ENCODE measurements at places on chromosomes 12 and 14.

DNA sequence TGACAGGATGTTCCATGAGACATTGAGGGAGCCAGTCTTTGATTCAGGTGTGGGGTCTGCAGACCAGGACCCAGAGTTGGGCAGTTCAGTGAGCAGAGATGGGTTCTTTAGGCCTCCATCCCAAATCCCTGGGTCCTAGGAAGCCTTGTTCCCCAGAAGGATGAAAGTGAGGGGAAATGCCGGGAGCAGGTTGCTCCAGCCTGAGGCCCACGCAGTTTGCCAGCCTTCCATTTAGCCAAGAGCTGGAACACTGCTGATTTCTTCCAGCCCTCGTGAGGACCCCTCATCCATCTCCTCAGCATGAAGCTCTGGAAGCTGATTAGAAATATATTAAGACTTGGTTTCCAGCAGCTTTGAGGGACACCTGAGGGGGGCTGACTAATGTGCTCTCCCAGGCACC lies 12.1 kb downstream of the C14orf132 start:
- DNase-seq: no peak

DNA sequence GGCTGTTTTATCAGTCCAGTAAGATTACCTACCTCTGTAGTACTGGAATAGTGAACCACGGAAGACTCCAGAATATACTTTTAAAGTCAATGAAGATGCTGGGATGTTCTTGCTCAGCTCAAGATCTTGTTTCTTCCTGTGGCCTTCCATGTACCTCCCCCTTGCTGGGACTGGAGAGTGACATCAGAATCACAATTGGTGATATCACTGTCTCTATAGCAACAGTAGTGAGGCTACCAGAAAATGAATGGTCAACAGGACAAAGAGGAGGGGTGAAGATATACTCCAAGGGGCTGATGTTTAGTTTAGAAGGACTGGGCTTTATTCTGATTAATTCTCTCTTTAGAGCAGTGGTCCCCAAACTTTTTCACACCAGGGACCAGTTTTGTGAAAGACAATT lies 3.8 kb downstream of the AKAP3 start:
- DNase-seq: no peak

DNA sequence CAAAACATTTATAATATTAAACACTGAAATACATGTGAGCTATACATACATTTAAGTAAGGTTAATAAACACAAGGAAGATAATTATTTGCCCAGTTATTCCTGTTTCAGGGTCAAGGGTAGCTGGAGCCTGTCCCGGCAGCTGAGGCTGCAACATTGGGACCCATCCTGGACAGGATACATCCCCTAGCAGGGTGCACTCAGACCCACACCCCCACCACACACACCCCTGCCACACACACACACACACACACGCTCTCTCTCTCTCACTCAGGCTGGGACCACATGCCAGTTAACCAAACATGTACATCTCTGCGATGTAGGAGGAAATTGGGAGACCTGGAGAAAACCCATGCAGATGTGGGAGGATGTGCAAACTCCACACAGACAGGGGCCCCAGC lies 112.6 kb upstream of the TMCC3 start:
- DNase-seq: no peak

DNA sequence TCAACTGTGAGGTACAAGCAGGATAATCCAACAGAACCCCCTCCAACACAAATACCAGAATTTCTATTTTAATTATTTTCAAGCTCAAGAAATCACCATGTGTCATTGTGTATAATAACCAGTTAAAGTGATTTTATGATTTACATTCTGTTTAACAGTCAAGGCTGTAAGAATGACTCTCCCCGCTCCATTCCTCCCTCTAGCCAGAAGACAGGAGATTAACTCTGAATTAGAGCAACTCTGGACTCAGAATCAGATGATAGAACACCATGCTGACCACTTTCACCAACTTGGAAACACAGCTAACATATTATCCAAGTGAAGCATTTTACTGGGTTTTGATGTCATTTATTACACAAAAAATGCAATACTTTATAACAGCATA lies 71.9 kb downstream of the ATP2B1 start:
- DNase-seq: no peak

DNA sequence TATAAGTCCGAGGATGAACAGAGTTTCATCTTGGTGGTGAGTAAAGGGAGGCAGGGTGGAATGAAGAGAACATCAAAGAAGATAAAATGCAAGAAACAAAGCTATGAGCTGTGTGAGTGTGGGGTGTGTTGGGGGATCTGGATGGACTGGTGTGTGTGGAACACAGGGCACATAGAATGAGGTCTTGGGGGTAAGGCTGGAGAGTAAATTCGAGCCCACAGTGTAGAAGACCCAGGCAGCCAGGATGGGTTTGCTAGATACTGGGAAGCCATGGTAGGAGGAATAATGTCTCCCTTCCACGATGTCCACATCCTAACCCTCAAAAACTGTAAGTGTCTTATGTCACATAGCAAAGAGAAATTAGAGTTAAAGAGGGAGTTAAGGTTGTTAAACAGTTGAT lies 6.8 kb downstream of the KCNMB4 start:
- DNase-seq: no peak

DNA sequence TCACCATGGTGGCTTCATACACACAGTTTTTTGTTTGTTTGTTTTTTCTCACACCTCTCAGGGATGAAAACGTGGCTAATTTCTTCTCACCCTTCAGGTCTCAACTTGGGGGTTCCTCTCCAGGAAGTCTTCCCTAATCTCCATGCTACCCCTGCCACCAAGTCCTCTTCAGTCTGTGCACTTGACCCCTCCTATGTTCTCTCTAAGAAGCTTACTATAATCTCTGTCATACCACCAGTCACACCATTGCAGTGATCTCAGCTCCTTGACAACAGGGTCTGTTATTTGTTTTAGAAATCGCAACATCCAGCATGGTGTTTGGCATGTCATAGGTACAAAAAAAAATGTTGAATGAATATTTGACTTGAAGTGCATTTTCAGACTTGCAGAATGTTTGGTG lies 83.4 kb downstream of the PRORP start:
- no peak for DNase-seq

GRCh38 chr14:89386212-89386886 lies 30.7 kb downstream of the FOXN3 start:
- no peak for DNase-seq

DNA sequence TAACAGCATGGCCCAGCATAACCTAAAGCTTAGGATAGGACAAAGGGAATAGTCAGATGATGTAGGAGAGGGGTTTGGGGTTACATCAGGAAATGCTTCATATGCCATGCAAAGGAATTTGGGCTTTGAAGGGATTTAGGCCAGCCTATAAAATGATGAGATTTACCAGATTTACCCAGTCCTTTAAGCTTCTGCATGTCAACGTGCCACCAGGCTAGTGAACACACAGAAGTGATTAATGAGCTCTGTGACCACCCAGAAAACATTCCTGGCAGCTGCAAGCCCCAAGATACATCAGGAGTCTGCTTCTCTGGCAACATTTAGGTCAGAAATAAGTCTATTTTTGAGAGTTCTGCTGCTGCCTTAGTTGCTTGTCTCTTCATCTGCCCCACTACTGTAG lies 118.3 kb downstream of the LRIG3 start:
- no peak for DNase-seq

- DNase-seq: no peak
Observed at GRCh38 chr12:3885277-3886094, 12.3 kb upstream of the PARP11 start.

- no peak for DNase-seq
Observed at GRCh38 chr12:89856431-89856830, 147.8 kb upstream of the ATP2B1 start.

DNA sequence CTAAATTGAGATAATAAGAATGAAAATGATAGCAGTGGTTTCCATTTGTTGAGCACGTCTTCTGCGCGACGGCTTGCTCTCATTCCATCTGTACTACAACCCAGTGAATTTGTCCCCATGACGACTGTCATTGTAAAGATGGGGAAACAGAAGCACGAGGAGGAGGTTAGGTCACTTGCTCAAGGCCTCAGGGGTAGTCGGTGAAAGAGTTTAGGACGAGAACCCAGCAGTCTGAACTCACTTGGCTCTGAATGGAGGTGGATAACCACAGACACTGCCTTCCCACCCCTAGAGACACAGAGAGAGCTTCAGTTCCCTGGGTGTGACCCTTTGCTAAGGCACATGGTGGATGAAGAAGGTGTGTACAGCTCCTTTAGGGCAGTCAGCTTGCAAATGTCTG lies 30.9 kb upstream of the PLEKHG3 start:
- no peak for DNase-seq

DNA sequence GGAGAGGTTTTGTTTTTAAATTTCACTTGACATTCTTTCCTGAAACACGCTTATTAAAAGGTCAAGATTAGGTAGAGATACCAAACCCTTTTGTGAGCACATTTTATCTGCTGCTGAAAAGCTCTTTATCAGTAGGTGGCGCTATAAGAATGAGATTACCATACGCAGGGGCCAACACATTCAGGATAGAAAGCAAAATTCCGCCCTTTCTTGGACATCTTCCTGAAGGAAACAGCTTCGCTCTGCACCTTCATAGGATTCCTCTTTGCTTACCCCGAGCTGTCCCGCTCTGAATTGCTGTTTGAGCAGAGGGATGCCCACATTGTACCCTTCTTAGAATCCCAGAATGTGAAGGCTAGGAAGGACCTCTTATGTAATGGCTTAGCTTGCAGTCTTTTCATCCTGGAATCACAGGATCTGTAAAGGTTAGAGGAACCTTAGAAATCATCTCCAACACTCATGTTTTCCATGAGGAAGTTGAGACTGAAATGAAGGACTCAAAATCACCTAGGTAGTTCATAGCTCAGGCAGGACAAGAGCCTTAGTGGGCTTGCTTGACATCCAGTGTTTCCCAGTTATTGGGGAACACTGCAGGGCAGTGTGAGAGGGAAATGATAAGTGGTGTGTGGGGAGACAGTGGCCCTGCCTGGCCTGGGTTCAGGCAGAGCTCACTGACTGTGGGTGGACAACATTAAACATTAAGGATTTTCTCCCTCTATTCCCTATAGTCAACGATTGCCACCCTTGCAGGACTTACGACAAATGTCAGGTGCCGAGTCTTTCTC lies 38.7 kb upstream of the CRY1 start:
- no peak for DNase-seq

DNA sequence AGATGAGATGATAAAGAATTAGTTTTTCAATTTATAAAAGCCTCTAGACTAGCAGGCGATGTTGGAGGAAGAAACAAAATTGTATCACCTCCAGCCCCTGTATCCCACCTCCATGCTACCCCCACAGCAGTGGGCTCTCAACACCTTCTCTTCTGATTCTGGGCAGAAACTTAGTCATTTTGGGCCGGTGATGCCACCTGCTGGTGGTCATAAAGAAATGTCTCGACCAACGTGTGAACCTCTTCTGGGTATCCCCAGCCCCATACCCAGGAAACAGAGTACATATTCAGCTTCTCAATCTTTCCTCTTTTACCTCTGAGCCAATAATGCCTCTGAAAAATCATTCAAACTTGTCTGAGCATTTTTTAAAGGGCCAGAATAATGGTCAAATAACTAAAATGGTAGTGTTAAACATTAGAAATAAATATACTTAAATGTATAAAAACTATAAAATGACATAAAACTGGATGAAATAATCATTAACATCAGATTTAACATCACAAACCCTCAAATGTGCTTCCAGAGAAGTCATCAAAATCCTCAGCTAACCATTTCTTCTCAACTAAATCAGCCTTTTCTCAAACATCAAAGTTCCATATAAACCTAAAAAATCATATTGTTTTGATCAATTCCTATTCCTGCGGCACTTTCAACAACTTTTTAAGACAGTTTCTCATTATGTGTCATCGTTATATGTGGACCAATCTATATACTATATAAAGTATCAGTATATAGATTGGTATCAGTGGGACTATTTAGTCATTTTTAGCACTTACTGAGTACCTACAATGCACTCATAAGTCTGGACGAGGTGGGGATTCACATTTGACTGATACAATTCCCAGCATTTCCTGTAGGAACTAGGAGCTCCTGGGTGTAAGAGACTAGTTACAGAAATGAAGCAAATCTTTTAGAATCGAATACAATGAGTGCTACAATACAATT lies 69.4 kb downstream of the ATXN2 start:
- DNase-seq: peak; percentile 18

GRCh38 chr14:52012635-52013034 lies 23.3 kb downstream of the RTRAF start:
- no peak for DNase-seq

DNA sequence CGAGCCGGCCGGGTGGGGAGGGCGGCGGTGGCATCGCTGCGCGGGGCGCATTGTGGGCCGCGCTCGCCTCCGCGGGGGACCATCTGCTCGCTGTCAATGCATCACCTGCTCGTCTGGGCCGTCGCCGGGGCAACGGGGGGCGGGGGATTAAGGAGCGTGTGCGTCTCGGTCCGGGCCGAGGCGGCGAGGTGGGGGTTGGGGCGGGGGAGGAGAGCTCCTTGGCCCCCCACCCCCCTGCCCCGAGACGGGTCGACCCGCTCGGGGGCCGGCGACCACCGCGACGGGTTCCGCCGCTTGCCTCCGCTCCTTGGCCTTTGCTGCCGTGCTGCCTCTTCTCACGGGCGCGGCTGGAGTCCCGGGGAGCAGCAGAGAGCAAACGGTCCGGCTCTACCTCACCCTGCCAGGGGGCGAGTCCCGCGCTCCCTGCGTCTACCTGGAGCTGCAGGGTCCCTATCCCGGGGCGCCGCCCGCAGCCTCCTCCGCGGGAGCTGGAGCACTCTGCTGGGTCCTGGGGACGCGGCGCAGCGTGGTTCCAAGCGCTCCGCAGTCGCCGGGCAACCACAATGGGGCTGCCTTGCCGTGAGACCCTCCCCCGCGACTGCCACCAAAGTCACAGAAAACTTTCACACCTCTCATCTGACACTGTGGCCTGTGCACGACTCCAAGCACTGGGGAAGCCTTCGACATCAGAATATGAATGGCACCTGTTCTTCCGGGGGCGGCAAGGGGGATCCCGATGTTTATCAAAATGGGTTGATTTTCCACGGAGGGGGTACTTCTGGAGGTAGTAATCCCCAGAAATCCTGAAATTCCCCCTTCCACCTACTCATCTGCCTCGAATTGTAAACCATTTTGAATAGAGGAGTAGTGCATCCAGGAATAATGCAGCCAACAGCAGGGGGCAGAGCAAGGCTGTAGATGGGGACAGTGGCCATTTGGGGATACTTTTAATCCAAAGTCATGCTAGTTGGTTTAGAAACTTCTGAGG lies at the start of gene C12orf42:
TSS of gene C12orf42 (minus strand) at position 500 of the 988 bp plus-strand sequence. CDS start 17,542 bp downstream, outside the sequence.
- DNase-seq: peak; percentile 44

GRCh38 chr12:101823039-101823438 lies 7.7 kb downstream of the GNPTAB start:
- DNase-seq: no peak

GRCh38 chr14:23307687-23308644 lies 1.3 kb downstream of the BCL2L2 start:
- no peak for DNase-seq

DNA sequence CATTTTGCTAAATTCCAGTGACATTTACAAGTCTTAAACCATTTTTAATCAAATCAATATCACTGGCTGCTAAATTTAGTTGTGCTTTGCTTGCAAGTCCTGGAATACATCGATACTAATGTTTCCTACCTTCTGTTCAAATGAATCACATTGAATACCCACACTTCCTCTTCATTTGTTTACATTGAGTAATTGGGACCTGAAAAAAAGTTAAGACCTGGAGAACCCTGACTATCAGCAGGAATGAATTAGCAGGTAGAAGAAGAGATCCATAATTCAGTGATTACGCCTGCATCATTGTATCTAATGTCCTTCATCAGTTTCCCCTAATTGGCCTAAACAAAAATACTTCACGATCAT lies 369.3 kb downstream of the ETNK1 start:
- DNase-seq: no peak
